Subcutaneous adipose tissue (tissue), 4 donors: ENCODE measurements at places on chromosomes 11 and 22. TPM values are rescaled to one million over a fixed set of nuclear protein-coding genes. Genes with fewer than 3 reads are reported as not detected.

USP35 gene
- 13.2 TPM for total RNA-seq

PARVG gene
- 69.8 TPM for total RNA-seq

SEC14L6 gene
- total RNA-seq: not detected

NXPE4 gene
- 0.22 TPM for total RNA-seq

SYT9 gene
- not detected for total RNA-seq
